ENCODE measurements at places on chromosomes 12 and 14.

DNA sequence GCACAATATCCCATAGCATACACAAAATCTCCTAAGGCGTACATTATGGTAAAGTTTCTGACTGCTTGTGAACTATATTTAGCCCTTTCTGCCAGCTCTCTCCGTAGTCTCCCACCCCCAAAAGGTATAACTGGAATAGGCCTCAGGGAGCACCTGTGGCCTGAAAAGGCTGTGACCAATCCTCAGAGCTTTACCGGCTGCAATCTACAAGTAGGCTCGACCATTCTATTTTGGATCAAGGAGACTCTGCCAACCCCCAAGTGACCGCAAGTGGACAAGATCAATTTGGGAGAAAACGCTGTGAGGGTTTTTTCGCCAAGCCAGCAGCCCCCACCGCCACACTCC lies 1.2 kb downstream of the PPTC7 start:
- no peak for DNase-seq

- DNase-seq, result no peak
Observed at GRCh38 chr12:111448846-111449790, 43.4 kb downstream of the SH2B3 start.

GRCh38 chr12:126976579-126976978 lies 1290.4 kb upstream of the TMEM132C start:
- no peak for DNase-seq

DNA sequence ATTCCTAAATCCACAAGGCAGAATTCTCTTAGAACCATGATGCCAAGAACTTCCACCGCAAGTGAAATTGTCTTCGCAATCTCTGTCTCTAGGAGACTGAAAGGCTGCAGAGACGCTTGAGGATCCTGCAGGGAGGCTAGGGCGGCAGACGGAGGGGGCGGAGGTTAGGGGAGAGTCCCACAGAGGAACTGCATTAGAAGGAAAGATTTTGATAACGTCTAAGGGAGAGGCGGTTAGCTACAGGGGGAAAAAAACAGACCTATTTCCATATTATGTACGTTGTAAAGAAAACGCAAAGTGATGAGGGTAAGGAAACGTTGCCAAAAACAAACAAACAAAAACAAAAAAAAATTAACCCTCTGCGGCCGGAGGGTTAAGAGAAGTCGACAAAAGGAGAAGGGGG lies 595 bp downstream of the KLHL28 start:
- DNase-seq, result peak; percentile 26

DNA sequence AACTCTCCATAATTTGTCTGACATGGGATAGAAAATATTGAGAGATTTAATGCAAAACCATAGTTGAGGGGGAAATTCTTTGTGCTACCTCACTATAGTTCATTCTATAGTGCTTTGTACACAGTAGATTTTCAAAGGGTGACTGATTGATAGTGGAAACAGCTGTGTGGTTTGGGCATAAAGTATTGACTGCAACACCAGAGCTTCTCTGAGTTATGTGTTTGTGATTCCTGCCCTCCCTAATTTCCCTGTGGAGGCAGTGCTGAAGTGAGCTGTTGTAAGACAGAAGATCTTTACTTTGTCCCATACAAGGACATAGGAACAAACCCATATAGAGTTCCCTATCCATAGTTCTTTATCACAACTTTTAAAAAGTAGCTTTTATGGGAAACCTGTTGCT lies 47.1 kb downstream of the PTPRQ start:
- no peak for DNase-seq

GRCh38 chr12:5506821-5507231 lies 74.9 kb downstream of the NTF3 start:
- no peak for DNase-seq

DNA sequence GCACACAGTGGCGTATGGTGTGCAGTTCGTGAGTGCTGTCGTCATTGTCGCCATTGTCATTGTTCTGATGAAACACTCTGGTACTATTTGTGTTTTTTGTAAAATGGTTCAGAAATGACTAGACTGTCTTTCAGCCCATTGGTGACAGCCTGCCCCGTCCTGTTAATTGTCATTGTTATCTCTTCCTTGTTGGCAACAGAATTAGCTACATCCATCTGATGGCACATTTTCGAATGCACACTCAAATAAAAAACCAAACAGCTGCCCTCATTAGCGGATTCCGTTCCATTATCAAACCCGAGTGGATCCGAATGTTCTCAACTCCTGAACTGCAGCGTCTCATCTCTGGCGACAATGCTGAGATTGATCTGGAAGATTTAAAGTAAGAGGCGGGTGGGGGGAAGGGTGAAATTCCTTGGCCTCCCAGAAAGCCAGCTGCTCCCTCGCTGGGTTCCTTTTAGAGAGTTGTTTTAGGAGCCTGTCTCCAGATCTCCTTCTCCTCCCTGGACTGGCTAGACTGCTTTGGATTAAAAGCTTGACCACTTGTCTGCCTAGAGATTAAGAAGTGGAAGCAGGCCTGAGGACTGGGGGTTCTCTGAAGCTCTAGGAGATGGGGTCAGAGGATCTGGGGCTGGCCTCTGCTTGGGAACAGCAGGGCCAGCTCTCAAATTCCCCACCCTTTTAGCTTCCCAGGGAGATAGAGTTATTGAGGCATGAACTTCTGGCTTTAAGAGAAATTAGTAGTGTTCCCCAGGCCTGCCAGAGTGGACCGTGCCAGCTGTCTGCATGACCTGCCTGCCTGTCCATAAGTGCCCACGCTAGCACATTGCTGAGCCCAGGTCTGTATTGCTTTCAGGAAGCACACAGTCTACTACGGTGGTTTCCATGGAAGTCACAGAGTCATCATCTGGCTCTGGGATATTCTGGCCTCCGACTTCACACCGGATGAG lies 43.3 kb downstream of the MMAB start:
- DNase-seq, result no peak

DNA sequence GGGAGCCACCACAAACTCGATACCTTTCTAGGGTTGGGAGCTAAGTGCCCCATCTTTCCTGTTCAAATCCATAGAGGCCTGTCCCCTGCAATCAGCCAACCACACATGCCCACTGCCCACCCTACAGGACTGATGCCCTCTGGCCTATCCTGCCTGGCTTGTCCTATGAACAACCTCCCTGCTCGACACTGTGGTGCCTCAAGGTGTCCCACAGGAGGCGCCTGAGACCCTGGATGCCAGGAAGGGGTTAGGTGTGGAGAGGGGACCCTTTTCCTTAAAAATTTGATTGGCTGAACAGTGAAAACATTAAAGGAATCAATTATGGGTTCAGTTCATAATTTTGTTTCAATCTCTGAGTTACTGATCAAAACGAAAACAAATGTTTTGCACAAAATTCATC lies 97.3 kb upstream of the FZD10 start:
- DNase-seq, result no peak

DNA sequence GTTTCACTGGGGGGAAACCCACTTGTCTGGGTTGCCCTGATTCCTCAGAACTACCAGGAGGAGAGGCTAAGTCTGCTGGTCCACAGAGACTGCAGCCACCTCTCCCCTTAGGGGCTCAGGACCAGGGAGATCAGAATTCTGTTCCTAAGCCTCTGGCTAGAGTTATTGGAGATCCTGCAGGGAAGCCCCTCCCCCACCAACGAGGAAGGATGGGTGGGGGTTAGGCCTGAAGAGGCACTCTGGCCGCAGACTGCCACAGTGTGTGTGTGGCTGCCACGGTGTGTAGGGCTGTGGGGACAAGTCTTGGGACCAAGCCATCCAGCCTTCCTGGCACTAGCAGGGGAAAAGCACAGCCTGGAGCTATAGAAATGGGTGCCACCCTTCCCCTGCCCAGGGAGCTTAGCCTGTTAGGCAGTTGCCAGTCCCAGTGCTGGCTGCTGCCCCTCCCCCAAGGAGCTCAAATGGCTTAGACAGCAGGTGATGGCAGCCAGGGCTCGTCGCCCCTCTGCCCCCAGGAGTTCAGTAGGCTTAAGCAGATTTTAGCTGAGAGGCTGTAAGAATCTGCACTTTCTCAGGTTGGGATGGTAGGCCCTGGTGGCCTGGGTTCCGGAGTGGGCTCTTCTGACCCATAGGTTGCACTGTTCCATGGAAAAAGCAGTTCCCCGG lies 107.7 kb downstream of the ERGIC2 start:
- no peak for DNase-seq

DNA sequence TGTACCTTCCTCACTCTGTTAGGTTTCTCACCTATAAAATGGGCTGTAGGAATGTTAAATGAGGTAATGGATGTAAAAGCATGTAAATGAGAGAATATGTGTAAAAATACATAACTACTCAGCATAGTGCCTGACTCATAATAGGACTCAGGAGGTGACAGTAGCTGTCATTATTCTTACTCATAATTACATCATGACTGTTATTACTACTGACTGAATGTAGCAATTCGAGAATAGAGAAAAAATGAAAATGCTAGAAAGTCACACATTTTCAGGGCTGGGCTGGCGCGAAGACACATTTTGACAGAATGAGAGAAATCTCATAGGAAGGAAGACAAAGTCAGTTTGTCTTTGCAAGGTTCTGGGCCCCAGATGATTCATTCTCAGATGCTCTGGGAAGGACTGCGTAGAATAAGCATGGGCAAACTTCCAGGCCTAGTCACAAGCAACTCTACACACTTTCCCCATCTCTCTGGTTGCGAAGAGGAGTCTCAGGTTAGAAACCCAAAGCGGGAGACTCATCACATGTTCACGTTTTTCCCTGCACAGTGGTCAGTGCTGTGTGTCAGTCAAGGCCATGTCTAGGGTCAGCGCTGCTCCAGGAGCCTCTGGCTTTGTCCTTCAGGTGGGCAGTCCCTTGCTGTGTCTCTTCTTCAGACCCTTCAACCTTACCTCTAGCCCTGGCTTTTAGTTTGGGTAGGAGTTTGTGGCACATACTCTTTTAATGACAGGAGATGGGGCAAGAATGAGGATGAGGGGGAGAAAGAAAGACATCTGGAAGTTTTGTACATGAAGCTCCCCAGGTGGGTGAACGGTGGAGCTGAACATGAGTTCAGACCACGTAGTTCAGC lies 8.4 kb downstream of the GPRC5A start:
- peak; percentile 22 for DNase-seq

DNA sequence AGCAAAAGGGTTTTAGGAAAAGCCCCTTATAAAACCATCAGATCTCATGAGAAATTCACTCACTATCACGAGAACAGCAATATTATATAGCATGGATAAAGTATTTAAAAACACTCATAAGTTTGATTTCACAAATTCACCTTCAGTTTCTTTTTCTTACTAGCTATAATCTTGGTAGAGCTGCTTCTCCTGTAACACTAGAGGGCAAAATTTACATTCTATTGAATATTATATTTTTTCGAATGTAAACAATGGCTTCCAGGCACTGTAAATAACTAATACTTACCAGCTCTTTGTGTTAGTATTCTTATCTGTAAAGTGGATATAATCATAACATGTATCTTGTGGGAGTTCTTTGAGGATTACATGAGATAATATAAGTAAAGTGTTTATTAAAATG lies 259.6 kb downstream of the CCER1 start:
- no peak for DNase-seq

- no peak for DNase-seq
Observed at GRCh38 chr14:65937079-65937959, 524.8 kb downstream of the FUT8 start.

GRCh38 chr14:100279133-100279532 lies 27.1 kb downstream of the SLC25A29 start:
- no peak for DNase-seq

GRCh38 chr12:48812389-48812788 lies 5.9 kb upstream of the CACNB3 start:
- no peak for DNase-seq

- no peak for DNase-seq
Observed at GRCh38 chr12:47303207-47303606, 223.4 kb upstream of the AMIGO2 start.

GRCh38 chr12:103829092-103829491 lies 11.9 kb downstream of the NT5DC3 start:
- no peak for DNase-seq

- no peak for DNase-seq
Observed at GRCh38 chr14:96247031-96247430, 9.0 kb upstream of the BDKRB1 start.

- no peak for DNase-seq
Observed at GRCh38 chr12:47317175-47317915, 237.6 kb upstream of the AMIGO2 start.

- DNase-seq, result no peak
Observed at GRCh38 chr12:92439420-92439805, 263.4 kb upstream of the PLEKHG7 start.

- DNase-seq, result no peak
Observed at GRCh38 chr14:51484485-51484884, 167.2 kb upstream of the FRMD6 start.

DNA sequence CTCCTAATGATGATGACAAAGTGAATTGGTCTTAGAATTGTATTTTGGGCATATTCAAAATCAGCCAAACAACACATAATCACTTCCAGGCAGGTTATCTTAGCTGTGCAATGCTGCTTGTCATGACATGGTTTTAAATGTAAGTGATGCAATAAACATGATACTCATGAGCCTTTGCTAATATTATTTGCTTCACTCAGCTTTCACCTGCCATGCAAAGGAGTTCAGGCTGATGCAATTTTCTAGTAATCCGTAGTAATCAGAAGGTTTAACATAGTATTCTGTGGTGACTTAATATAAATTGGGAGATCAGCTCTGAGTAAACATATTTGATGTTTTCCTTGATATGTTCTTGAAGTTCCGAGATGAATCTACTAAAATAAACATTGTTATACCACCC lies 29.1 kb downstream of the TMEM260 start:
- DNase-seq, result no peak

DNA sequence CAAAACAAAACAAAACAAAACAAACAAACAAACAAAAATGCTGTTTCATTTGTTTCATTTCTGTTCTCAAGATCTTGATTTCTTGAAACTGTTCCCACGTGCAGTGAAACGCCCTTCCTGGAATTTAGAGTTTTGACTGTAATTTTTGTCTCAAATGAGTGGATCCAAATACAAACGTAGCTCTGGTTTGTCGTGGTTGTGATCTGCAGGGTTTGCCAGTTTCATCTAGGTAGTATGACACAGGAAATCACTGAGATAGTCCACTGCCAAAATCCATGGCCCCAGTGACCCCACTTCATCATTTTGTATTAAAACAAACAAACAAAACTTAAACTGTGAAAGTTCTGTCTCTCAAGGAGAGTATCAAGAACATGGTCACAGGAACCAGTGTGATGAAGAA lies 838.6 kb downstream of the BCL11B start:
- no peak for DNase-seq

GRCh38 chr12:18345021-18345735 lies 83.9 kb downstream of the PIK3C2G start:
- no peak for DNase-seq

Measured in head of caudate nucleus (tissue), 42 donors.